Thyroid gland (tissue), 4 donors: ENCODE measurements at places on chromosomes 2 and 18. TPM values are rescaled to one million over a fixed set of nuclear protein-coding genes. Genes with fewer than 3 reads are reported as not detected.

PREB gene
- 84.0 TPM for total RNA-seq

RASGRP3 gene
- total RNA-seq, result 30.9 TPM

AGXT gene
- total RNA-seq, result not detected

LGALSL gene
- total RNA-seq, result 12.1 TPM

MAP3K20 gene
- total RNA-seq, result 27.0 TPM

MREG gene
- 5.0 TPM for total RNA-seq

DLX2 gene
- 0.78 TPM for total RNA-seq

OR6B2 gene
- total RNA-seq, result not detected

STARD6 gene
- total RNA-seq, result not detected

GPR45 gene
- not detected for total RNA-seq

ME2 gene
- total RNA-seq, result 31.9 TPM
